ENCODE measurements at places on chromosomes 7 and 10. TPM values are rescaled to one million over a fixed set of nuclear protein-coding genes. Genes with fewer than 3 reads are reported as not detected.

Gene ASB10
- not detected for total RNA-seq

Gene NPTX2
- 2.0 TPM for total RNA-seq

Gene CPVL
- 133 TPM for total RNA-seq

Gene H2BK1
- not detected for total RNA-seq

Gene CDNF
- 2.1 TPM for total RNA-seq

- H3K4me1 ChIP-seq = no peaks in the 10 kb centered on the region
- H3K4me3 ChIP-seq = no peak overlapping the region
- no peak for DNase-seq
- H3K27me3 ChIP-seq = no peaks in the 10 kb centered on the region
- no peaks in the 10 kb centered on the region for H3K36me3 ChIP-seq
- no peak overlapping the region for H3K27ac ChIP-seq
These were observed 17.9 kb downstream of the FGFBP3 start for GRCh38 chr10:91891125-91892001.

DNA sequence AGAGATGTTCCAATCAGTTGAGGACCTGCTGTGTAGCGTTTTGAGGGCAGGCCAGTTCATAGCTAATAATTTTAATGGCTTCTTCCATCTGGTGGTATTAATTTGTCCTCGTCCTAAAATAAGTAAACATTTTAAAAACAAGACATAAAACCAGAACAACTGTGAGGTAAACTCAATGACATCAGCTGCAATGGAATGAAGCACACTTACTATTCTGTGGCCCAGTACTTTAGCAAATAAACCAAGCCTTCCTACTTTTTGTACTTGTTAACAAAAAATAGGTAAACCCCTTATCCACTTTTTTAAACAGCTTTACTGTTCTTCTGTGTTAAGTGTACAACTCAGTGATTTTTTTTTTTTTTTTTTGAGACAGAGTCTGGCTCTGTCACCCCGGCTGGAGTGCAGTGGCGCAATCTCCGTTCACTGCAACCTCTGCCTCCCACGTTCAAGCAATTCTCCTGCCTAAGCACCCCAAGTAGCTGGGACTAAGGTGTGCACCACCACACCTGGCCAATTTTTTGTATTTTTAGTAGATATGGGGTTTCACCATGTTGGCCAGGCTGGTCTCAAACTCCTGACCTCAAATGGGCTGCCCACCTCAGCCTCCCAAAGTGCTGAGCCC lies 28.9 kb upstream of the FZD1 start:
- H3K27me3 ChIP-seq = no peaks in the 10 kb centered on the region
- H3K4me3 ChIP-seq = no peak overlapping the region
- no peaks in the 10 kb centered on the region for H3K4me1 ChIP-seq
- no peak overlapping the region for H3K27ac ChIP-seq
- no peaks in the 10 kb centered on the region for H3K36me3 ChIP-seq

All from kidney (tissue), 22 donors.